ENCODE measurements at places on chromosomes 12 and 14.

DNA sequence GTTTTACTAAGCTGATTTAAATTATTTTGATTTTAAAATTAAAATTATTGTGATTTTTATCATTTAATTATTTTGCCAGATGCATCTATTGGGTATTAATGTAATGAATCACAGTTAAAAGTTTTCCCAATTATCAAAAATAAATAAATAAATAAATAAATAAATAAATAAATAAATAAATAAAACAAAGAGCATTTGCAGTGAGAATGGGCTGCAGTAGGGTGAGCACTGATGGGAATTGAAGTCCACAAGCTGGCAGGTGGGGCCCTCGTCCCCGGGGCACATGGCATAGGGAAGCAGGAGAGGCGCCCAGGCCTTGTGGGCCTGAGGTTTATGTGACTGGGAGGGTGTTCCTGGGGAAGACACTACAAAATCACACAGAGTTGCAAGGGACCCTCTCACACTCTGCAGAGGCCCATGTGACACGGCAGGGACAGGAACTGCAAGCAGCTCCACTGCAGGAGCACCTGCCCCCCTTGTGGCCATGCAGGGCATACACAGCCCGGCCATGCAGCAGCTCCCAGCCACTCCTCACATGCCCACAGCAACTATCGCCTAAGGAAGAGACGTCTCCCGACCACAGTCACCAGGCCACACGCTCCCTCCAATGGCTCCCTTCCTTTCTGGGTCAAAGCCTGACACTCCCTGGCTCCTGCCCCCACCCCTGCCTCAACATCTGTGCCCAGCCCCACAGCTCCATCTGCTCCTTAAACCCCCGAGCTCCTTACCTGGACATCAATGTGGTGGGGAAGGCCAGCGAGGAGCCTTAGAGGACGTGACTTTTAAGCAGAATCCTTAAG lies 256.3 kb upstream of the SFSWAP start:
- DNase-seq, result no peak

DNA sequence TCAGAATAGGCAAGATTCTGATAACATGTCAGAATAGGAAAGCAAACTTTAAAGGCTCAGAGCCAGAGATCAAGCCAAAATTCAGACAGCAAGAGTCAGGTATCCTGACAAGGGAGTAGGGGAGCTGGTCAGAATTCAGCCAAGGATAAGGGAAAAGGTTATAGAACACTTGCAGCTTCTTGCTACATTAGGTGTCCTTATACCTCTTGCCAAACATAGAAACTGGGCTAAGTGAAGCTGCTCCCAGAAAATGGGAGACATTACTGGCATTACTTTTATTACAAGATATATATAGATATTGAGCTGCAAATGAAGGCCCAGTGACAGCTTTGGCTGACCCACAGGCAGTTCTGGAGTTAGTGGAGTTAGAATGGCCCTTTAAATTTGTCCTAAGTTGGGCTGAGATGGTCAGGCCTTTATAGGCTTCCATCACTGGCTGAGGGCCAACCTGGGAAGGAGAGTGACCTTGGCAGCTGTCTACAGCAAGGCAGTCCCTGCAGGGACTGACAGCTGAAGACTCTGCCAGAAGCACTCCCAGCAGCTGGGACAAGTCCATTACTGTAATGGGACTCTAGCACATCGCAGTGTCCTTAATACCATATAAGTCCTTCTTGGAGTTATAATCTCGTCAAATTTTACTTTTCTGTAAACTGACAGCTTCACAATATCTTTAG lies 83.0 kb downstream of the LRRC9 start:
- DNase-seq, result no peak

DNA sequence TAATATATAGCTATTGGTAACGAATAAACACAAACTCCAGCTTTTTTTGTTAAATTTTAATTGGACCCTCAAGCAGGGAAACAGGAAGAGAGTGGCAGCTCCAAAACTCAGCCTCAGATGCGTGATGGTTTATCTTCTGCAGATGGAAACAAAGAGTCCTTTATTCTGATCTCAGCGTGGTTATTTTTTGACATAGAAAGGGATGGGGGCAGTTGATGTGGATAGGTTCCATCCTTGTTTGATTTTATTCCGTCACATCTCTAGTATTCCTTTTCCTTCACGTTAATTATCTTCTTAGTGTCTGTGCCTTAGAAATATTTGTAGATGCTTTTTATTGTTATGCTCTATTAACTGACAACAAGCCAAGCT lies 447.6 kb upstream of the SEL1L start:
- no peak for DNase-seq

DNA sequence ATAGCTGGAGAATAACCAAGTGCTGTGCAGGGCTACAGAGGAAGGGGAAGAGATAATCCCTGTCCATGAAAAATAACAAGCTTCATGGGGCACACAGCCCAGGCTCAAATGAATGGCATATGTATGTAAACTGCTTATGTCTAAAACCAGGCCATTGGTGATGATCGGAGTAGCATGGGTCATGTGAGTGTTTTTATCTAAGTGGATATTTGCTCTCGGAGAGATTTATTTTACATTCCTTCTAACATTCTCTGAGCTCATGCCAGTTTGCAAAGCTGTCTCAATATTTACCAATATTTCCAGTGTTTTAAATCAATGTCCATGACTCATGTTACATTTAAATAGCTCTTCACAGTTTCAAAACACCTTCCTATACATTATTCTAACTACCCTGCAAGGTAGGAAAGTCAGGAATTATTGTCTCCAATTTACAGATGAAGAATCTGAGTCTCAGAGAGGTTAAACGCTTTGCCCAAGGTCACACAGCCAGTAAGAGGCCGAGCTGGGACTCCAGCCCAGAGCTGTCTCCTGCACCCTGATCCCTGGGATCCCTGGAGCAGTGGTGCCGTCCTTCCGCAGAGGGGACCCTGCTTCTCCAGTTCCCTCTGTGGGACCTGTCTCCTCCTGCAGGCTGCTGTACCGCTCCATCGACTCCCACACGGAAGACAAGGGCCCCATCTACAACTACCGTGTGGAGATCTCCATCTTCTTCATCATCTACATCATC lies 186.7 kb upstream of the FKBP4 start:
- no peak for DNase-seq

- DNase-seq, result peak; percentile 79
These were observed 2.3 kb upstream of the CLEC1A start for GRCh38 chr12:10101042-10101579.

- no peak for DNase-seq
These were observed 216.9 kb upstream of the PELI2 start for GRCh38 chr14:55901291-55901690.

DNA sequence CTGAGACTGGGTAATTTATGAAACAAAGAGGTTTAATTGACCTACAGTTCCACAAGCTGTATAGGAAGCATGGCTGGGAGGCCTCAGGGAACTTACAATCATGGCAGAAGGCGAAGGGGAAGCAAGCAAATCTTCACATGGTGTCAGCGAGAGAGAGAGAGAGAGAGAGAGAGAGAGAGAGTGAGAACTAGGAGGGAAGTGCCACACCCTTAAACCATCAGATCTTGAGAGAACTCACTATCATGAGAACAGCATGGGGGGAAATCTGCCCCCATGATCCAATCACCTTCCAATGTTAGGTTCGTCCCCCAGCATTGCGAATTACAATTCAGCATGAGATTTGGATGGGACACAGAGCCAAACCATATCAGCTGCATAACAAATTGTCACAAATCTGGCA lies 96.7 kb downstream of the CHST11 start:
- DNase-seq, result no peak

- DNase-seq, result no peak
These were observed 1.3 kb upstream of the ZDHHC17 start for GRCh38 chr12:76762601-76762980.

GRCh38 chr14:75230140-75230792 lies 48.4 kb upstream of the FOS start:
- peak; percentile 42 for DNase-seq

GRCh38 chr12:2683283-2684025 lies 111.3 kb upstream of the FKBP4 start:
- DNase-seq, result no peak

- DNase-seq, result peak; percentile 63
These were observed 7.9 kb downstream of the OTOGL start for GRCh38 chr12:80107221-80107620.

DNA sequence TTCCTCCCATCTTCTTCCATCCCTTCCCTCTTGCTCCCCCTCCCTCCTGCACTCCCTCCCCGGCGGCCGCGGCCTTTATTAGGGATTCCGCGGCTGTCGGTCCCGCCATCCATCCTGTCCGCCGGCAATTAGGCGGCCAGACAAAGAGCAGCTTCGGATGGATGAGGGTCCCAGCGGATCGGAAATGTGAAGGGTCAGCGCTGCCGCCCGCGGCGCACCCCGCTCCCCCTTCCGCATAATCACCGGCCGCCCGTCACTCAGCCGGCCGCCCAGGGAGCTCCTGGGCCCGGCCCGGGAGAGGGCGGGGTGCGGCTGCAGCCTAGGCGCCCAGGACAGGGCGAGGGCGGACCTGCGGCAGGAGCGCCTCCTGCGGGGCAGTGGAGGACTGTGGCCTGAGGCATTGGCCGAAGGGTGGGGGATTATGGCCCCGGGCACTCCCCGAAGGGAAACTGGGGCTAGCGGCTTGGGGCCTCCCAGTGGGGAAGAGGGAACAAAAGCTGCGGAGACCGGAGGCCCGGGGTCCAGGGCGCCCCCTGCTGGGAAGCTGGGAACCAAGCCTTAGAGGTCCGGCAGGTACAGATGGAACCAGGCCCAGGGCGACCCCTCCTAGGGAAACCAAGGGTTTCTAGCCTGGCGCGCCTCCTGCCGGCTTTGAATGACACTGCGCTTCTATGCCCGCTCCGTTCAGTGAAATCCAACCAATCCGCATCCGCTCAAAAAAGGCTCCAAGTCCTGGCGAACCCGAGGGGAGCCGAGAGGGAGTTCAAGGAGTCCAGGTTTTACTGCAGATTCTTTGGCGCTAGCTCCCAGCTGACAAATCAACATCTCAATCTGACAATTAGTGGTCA lies 4.4 kb upstream of the DNAJC22 start:
- peak; percentile 87 for DNase-seq

DNA sequence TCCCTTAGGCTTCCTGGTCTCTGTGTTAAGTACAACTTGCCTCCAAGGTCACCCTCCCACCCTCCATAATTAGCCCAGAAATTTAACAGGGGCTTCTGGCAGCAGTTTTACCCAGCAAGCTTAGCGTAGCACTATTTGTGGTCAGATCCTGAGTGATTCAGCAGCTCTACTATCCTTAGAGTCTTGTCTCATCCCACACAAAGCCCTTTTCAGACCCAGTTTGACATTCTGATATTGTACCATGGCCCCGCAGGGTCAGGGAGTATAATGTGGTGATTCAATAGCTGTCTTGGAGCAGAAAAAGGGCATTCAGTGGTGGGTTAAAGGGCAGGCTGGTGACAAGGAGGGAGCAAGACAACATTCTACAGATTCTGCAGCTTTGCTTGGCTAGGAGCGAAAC lies 153.8 kb upstream of the DDHD1 start:
- peak; percentile 60 for DNase-seq

GRCh38 chr14:39097159-39097558 lies 5.9 kb downstream of the SEC23A start:
- peak; percentile 13 for DNase-seq

- no peak for DNase-seq
These were observed 762 bp downstream of the RABGGTA start for GRCh38 chr14:24270537-24271133.

DNA sequence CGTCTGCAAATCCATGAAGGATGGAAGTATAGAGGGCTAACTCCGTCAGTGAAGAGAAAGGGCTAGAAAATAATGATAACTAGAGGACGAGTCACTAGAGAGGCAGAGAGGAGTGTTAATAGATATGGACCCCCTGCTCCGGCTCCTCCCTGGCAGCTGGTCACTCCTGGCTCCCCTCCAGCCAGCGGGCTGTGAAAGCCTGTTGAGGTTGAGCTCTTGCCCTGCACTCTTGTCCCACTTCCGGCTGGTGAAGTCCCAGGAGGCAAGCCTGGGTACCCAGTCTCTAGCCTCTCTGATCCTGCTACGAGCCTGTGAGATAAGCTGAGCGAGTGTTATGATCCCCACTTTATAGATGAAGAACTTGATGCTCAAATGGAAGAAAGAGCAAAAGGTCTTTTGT lies 90.3 kb downstream of the RFX4 start:
- DNase-seq, result no peak

GRCh38 chr14:77914073-77914721 lies 114.3 kb downstream of the ADCK1 start:
- no peak for DNase-seq

DNA sequence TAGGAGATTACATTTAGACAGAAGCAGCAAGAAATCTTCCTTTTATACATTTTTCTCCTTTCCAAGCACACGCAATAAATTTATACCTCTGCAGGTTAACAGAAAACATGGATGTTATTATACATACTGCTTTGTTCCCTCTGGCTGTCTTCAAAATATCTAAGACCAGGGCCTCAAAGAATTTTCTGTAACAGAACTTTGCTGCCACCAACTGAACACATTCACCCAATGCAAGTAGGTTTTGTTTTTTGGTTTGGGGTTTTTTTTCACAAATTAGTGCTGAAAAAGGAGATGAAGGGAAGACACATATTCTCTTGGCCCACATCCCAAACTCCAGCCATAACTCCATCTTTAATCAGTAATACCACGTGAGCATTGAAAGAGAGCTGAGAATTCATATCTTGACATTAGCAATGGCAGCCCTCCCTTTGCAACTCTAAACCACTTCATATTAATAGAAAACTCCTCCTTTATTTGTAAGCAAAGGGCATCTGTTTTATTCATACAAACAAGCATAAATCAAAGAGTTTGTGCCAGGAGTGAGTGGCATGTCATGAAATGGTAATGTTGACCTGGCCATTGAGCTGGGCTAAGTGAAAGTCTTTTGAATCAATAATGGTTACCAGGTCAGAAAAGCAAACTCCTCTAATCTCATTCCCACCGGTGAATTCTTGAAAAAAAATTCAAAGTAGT lies 150.8 kb upstream of the FSCB start:
- DNase-seq, result no peak

GRCh38 chr12:108605000-108605689 lies 7.3 kb upstream of the TMEM119 start:
- DNase-seq, result peak; percentile 43

- DNase-seq, result no peak
These were observed 154.8 kb downstream of the TMX1 start for GRCh38 chr14:51394804-51395203.

Measured in EL (cell line).